ENCODE measurements at places on chromosomes 5 and 9. TPM values are rescaled to one million over a fixed set of nuclear protein-coding genes. Genes with fewer than 3 reads are reported as not detected.

GRCh38 chr5:124180875-124181461, 565.5 kb downstream of the ZNF608 start:
- no peak for DNase-seq

Gene ACOT12
- total RNA-seq: not detected

GRCh38 chr5:39513236-39513635, 88.5 kb upstream of the DAB2 start:
- no peak for DNase-seq

DNA sequence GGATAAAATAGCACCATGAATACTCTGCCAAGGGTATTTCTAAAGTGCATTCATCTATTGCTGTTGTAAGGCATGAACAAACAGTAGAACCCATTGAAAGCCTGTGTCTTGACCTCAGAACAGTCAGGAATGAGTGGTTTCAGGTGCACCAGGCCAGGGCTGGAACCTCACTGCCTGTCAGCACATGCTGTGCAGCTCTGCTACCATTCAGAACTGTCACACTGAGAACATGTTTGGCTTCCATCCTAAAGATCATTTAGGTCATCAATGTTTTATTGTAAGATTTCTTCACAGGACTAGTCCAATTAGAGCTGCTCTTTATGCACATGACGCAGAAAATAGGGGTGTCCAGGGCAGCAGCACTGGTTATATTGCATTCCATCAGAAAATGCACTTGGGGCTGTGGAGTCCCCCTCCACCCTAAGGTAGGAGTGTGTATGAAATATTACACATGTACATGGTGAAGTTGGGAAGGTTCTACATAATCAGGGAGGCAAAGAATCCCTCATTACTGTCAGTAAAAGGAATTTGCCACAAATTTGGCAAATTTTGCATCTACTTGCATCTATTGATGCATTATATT, 408.0 kb downstream of the CTNND2 start:
- peak; percentile 43 for DNase-seq

Gene CDH12
- not detected for total RNA-seq

Gene SLC1A1
- total RNA-seq: 2.1 TPM
